ENCODE measurements at places on chromosomes 1 and 21. TPM values are rescaled to one million over a fixed set of nuclear protein-coding genes. Genes with fewer than 3 reads are reported as not detected.

KRTAP19-7 gene
- total RNA-seq: not detected

PTPRF gene
- total RNA-seq: 176 TPM

SEC16B gene
- total RNA-seq: 1.9 TPM

MTARC2 gene
- 56.6 TPM for total RNA-seq

LAMB3 gene
- total RNA-seq: 47.2 TPM

LYPD8 gene
- total RNA-seq: not detected

RNF2 gene
- total RNA-seq: 17.0 TPM

CELA3B gene
- total RNA-seq: not detected

KRTAP21-2 gene
- total RNA-seq: not detected

SPTA1 gene
- 0.50 TPM for total RNA-seq

DNAI4 gene
- total RNA-seq: 19.9 TPM

RYR2 gene
- 4.8 TPM for total RNA-seq

COL8A2 gene
- 24.4 TPM for total RNA-seq

HECTD3 gene
- total RNA-seq: 47.6 TPM

GPR61 gene
- total RNA-seq: not detected

FOXO6 gene
- total RNA-seq: 0.92 TPM

INSRR gene
- not detected for total RNA-seq

C1orf115 gene
- 26.3 TPM for total RNA-seq

MAST2 gene
- 25.8 TPM for total RNA-seq

ERO1B gene
- total RNA-seq: 8.5 TPM

ENO1 gene
- 580 TPM for total RNA-seq

KRTAP7-1 gene
- not detected for total RNA-seq

TEX38 gene
- total RNA-seq: not detected

PKP1 gene
- 2.2 TPM for total RNA-seq

All from lower lobe of right lung (tissue), 2 donors.